Muscle of leg (tissue), 16 donors: ENCODE measurements at places on chromosomes 6 and 20. TPM values are rescaled to one million over a fixed set of nuclear protein-coding genes. Genes with fewer than 3 reads are reported as not detected.

- peak; percentile 29 for DNase-seq
These were observed 165.9 kb upstream of the CDYL start for GRCh38 chr6:4610256-4610655.

DNA sequence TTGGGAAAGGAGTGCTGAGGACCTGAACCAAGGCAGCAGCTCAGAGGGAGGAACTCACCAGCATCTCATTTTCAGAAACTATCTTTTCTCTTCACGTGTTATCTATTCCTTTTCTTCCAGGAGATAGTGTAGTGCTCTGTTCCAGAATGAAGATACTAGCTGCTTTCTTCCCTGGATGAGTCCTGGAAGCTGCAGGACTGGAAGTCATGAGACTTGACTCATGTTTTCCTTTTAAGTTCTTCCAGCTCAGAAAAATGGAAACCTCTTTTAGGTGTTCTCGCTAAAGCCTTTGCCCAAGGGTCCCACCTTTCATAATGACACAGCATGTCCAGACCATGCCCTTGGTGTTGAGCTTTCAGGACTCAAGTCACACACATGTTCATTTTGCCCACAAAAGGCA lies 106.7 kb downstream of the UNC5CL start:
- DNase-seq: no peak

- DNase-seq: peak; percentile 77
These were observed 724 bp downstream of the CDKN1A start for GRCh38 chr6:36679043-36679833.

DNA sequence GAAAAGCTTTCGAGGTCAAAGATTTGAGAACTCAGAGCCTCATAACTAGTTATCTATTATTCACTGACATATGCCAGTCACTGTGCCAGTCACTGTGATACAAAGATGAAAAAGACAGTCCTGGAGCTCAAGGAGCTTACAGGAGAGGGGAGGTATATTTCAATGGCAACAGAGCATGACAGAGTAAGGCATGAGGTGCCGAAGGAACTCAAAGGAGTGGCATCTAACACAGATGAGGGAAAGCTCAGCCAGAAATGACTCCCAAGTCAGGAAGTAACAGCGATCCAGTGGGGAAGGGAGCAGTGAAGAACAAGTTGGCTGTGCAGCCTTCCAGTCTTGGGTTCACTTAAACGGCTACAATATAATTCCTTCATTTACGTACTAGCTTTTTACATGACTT lies 46.6 kb downstream of the DTNBP1 start:
- no peak for DNase-seq

GRCh38 chr20:1370548-1371110 lies 22.2 kb downstream of the FKBP1A start:
- peak; percentile 44 for DNase-seq

DNA sequence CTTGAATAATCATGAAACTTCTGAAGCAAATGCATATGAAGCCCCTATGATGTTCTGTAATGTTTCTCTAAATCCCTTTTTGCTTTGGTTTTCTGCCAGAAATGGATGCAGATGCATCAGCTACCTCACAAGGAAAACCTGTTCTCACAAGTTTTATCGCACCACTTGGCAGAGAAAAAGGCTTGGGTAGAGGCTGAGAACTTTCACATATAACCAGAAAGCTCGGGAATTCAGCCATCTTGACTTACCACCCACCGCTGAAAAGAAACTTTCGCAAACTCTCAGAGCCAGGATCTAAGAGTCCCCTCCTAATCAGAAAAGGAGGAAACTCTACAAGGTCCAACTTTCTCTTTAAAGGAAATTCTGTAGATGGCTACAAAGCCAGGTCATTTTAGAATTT lies 36.2 kb upstream of the ADTRP start:
- no peak for DNase-seq

DNA sequence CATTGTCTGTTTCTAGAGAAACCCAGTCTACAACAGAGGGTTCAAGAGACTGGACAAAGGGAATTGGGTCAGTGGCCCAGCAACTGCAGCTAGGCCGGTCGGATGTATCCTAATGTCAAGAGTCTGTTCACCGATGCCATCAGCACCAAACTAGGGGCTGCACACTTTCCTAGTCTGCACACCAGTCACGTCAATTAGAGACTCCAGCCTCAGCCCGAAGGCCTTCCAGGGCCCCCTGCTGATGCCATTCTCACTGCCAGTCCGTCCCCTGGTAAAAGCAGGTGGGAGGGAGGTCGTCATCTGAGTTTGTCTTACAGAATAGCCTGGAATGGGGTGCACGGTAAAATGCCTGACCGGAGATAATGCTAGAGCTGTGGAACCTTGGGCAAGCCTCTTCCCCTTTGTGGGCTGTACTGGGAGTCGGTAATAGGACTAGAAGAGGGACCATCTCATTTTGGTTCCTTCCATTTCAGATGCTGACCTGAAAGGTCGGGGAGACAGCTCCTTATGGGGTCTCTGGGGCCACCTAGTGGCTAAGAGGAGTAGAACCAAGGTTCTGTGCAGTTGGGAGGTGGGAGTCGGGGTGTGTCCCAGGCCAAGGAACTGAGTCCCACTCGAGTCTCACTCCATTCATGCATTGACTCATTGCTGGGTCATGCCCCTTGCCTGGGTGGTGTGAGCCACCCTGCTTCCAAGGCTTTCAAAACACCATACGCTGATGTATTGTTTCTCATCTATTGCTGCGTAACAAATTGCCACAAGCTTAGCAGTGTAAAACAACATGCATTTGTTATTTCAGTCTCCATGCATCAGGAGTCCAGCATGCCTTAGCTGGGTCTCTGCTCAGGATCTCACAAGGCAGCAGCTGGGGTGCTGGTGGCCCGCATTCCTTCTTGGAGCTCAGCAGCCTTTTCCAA lies 5.1 kb downstream of the SOX12 start:
- peak; percentile 86 for DNase-seq

GRCh38 chr6:51303338-51303737 lies 484.7 kb downstream of the TFAP2B start:
- peak; percentile 3 for DNase-seq

DNA sequence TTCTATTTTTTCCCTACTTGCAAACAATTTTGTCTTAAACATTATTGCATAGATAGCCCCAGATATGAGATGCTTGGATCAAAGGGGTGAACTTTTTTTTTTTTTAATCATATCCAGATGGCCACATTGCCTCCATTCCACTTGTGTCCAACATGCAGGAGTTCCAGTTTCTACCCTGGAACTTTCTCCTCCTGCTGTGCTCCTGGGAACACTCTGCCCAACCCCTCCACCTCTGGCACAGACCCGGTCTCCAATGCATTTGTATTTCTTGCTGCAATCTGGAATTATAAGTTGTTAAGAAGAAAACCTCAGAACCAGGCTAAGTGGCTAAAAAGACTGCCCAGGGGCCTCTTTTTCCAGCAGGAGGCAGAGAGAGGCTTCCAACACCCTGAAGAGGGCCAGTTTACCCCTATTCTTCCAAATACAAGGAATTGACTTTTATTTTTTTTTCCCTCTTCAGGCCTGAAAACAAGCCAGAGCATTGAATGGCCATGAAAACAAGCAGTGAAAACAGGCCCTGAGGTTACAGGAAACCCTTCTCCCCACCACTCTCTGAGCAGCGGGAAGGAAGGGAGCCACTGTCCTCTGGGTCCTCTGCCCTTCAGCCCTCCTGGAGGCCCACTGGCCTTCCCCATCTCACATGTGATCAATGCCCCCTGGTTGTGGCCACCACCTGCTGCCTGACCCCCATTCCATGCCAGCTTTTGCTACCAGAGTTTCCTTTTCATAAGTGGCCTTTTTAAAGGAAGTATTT lies 44.3 kb downstream of the PDYN start:
- DNase-seq: peak; percentile 65

DNA sequence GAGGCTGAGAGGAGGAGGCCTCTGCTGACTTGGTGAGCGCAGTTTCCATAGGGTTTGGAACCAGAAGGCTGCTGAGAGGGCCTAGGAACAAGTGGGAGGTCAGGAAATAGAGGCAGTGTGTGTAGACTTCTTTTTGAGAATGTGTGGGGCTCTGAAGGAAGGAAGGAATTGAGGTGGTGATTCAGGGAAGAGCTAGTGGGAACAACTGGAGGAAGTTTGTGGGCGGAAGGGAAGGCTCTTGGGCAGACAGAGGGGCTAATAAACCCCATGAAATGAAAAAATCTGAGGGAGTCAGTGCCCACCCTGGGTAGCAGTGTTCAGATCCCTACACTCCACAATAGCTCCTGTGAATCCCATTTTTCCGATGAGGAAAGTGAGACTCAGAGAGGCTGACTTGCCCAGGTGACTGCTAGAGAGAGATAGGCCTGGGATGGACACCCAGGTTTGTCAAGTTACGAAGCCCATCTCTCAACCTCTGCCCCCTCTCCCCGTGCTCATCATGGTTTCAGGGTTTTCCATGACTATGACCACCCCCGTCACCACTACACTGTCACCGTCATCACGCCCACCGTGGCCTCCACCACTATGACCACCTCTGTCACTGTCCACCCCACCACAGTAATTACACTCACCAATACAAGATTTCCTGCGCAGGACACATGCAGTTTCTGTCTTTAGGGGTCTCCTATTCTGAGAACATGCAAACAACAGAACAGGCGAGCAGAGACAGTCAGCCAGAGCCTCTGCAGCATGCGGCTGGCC lies 106.4 kb downstream of the MRPL14 start:
- DNase-seq: no peak

- no peak for DNase-seq
These were observed 5.5 kb downstream of the FAM217B start for GRCh38 chr20:59945731-59946130.

DNA sequence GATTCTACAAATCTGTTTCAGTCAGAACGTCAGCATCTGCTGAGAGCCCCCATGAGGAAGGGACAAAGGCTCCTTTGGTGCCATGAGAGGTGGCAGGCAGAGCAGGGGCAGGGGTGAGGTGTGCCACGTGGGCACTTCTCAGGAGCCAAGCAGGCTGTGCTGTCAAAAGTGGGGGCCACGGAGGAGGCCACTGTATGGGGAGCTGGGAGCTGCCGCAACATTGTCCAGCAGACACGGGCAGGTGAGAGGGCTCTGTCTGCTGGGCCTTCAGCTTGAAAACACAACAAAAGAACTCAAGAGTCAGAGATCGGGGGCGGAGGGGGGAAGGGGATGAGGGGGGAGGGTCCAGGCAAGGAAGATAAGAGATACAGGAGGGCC lies 21.6 kb upstream of the FOXP4 start:
- DNase-seq: no peak

DNA sequence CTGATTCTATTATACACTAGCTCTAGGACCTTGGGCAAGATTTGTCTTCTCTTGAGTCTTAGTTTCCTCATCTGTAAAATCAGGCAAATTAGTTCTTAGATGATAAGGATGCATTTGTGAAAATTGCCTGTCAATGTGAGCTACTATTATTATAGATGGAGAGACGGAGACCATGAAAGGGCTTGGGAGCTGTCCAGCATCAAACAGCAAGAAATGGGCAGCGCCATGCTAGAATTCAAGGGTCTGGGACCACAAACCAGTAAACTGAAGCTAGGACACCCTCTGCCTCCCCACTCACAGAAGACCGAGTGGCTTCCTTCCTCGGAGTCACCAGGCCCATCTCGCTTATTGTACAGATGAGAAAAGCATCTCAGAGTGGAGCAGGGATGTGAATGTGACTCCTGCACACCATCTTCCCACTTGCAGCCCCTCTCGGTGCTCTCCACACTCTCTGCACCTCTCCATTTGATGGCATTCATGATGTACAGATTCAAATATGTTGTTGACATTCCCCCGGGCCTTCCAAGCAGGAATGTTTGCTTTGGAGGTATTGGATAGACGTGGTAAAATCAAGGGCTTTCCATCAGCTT lies 24.1 kb upstream of the BPIFA3 start:
- DNase-seq: no peak

DNA sequence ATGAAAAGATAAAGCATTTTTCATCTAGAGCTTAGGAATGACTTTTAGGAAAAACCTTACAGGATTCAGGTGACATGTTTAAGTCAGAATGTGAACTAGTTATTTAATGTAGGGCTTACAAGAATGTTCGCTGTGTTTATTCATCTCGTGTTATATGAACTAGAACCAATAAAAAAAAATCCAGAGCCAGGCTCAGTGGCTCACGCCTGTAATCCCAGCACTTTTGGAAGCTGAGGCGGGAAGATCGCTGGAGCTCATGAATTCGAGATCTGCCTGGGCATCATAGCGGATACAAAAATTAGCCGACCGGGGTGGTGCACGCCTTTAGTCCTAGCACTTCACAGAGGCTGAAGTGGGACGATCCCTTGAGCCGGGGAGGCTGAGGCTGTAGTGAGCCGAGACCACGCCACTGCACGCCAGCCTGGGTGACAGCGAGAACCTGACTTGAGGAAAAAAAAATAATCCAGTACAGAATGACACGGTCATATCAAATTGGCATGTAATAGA lies 46.3 kb downstream of the OR2B2 start:
- no peak for DNase-seq

GRCh38 chr6:33585403-33586107 lies 5.5 kb upstream of the BAK1 start:
- DNase-seq: peak; percentile 87

DNA sequence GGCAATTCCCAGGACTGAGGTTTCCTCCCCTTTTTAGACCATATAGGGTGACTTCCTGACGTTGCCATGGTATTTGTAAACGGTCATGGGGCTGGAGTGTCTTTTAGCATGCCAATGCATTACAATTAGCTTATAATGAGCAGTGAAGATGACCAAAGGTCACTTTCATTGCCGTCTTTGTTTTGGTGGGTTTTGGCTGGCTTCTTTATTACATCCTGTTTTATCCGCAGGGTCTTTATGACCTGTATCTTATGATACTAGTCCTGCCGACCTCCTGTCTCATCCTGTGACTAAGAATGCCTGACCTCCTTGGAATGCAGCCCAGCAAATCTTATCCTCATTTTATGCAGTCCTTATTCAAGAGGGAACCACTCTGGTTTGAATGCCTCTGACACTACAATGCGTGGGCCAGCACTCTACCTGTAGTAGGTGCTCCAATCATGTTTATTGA lies 190.1 kb downstream of the KCNQ5 start:
- no peak for DNase-seq

GRCh38 chr20:59134182-59134581 lies 29.4 kb upstream of the ZNF831 start:
- no peak for DNase-seq

DNA sequence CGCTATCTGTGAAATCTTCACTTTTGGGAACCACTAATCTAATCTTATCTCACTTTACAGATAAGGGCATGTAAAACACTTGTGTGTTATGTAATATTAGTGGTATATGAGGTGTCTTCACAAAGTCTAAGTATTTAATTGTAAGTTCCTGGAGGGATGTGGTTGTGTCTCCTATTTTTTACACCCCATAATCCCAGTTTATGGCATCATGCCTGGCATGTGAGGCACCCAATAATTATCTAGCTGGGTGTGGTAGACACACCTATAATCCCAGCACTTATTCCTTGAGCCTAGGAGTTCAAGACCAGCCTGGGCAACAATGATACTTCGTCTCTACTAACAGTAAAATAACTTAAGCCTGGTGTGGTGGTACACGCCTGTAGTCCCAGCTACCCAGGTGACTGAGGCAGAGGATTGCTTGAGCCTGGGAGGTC lies 16.5 kb upstream of the TBCC start:
- DNase-seq: no peak

BFSP1 gene
- polyA plus RNA-seq: 2.3 TPM

ENPP4 gene
- polyA plus RNA-seq: 46.8 TPM

COL21A1 gene
- polyA plus RNA-seq: 86.6 TPM

BHLHE23 gene
- polyA plus RNA-seq: not detected

SLC17A1 gene
- polyA plus RNA-seq: not detected

GLP1R gene
- not detected for polyA plus RNA-seq

ME1 gene
- polyA plus RNA-seq: 1.8 TPM

PEDS1 gene
- polyA plus RNA-seq: 21.8 TPM

EBF4 gene
- polyA plus RNA-seq: 6.8 TPM

MRPS10 gene
- polyA plus RNA-seq: 26.9 TPM

RFX6 gene
- polyA plus RNA-seq: not detected

KCNK17 gene
- polyA plus RNA-seq: not detected
